ENCODE measurements at places on chromosomes 1 and 21.
A peak's percentile ranks its signal among the peaks of the same experiment; 100 is the strongest.

- DNase-seq = no peak
Measured at GRCh38 chr1:42328916-42329496, 6.0 kb downstream of the FOXJ3 start.

- DNase-seq = no peak
Measured at GRCh38 chr1:244614879-244615278, 38.0 kb upstream of the DESI2 start.

DNA sequence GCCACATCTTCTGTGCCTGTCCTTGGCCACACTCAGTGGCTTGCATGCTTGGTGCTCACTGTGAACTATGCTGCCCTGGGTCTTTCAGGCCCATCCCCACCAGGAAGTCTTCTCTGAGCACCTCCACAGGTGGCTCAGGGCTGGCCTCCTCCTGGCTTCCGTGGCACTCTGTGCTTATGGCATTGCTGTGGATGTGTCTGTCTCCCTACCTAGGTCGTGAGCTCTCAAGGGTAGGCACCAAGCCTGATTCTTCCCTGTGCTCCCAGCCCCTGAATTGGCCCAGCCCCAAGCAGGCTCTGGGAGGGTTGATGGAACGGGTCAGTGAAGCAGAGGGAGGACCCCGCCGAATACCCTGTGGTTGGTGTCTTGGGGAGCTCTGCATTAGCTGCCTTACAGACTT lies 197.7 kb upstream of the EDN2 start:
- no peak for DNase-seq

DNA sequence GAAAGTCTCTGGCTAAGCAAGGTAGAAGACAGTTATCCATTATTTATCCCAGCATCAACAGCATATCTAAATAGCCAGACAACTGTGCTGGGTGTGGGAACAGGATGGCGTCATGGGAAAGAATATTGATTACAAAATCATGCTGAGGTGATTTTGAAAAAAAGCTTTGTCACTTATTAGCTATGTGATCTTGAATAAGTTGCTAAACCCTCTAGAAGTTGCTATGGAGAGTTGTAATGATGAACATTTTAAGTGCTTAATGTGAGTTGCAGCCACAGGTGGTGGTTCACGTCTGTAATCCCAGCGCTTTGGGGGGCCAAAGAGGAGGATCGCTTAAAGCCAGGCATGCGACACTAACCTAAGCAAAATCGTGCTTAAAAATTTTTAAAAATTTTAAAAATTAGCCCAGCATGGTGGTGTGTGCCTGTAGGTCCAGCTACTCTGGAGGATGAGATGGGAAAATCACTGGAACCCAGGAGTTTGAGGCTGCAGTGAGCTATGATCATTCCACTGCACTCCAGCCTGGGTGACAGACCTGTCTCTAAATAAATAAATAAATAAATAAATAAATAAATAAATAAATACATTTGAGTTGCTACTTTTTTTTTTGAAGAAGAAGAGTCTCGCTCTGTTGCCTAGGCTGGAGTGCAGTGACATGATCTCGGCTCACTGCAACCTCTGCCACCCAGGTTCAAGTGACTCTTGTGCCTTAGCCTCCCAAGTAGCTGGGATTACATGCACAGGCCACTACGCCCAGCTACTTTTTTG lies 33.6 kb downstream of the WNT2B start:
- no peak for DNase-seq

GRCh38 chr1:247482747-247483146 lies 24.8 kb upstream of the OR2B11 start:
- DNase-seq = no peak

DNA sequence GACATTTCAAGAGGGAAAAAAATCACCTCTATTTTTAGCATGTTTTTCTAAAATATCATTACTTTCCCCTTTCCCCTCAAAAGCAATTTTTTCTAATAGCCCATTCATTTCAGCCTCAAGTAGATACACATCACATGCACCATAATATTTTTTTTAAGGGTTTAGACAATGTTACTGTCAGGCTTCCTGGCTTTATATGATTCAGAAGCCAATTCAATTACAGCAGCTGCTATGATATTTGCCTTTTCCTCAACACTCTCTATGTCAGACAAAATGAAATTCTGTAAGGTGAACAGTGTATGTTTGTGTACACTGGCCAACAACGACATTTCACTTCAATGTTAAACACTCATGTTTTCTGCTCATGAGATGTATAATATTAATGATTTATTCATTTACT lies 46.5 kb downstream of the OMA1 start:
- DNase-seq = no peak

- no peak for DNase-seq
Measured at GRCh38 chr1:215114154-215114933, 31.8 kb downstream of the KCNK2 start.

GRCh38 chr1:101438359-101438758 lies 201.5 kb downstream of the S1PR1 start:
- DNase-seq = no peak

GRCh38 chr1:167756730-167757405 lies 35.1 kb downstream of the MPZL1 start:
- DNase-seq = no peak

GRCh38 chr1:68969441-68969840 lies 472.6 kb upstream of the DEPDC1 start:
- no peak for DNase-seq

DNA sequence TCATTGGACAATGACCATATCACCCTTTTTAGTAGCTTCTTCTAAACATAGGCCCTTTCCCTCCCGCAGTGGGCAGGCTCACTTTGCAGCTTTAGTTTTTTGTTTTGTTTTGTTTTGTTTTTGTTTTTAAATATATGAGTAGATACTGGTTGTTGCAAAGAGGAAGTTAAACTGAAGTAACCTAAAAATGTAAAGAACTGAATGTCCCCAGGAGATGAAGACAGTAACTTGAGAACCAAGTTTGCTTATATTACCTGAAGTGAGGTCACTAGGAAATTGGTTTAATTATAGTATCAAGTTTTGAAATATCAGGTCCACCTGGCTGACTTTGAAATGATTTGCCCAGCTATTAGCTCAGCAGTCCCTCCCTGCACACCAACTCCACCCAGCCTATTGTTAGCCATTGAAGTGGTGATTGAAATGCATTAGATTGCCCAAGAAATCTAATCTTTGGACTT lies 18.2 kb downstream of the SMAP2 start:
- DNase-seq = no peak

- no peak for DNase-seq
Measured at GRCh38 chr1:194358208-194358581, 1171.8 kb upstream of the B3GALT2 start.

DNA sequence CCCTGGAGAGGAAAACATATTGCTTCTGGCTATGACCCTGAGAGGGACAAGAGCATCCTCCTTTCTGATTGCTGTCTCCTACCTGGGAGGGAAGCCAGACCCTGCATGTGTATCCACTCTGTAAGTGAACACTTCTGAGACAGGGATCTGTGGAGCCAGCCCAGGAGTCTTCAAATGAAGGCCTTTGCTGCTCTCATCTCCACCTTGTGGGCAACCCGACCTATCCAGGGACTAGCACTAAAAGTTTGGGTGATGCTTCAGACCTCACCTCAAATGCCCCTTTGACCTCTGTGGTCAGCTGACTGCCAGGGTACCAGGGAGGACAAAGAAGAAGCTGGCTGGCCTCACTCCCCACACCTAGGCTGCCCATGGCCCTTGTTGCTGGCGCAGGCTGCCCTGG lies 64.7 kb downstream of the KCND3 start:
- DNase-seq = no peak

DNA sequence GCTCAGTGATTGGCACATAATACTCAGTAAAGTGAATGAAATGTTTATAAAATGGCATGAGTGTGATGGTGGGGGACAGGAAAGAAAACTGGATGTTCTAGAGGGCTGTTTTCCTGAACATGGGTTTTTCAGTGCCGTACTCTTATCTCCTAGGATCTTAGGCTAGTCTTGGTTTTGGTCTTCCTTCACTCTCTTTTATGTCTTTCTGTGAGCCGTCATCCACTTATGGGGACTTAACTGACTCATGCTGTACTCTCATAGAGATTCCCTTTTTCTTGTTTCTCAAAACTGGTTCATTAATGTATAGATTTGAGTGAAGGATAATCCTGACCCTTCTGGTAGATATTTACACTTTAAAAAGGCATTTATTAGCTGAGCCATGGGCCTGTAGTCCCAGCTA lies 16.6 kb downstream of the AGO3 start:
- DNase-seq = no peak

- DNase-seq = no peak
Measured at GRCh38 chr1:68473060-68473459, 23.3 kb upstream of the RPE65 start.

DNA sequence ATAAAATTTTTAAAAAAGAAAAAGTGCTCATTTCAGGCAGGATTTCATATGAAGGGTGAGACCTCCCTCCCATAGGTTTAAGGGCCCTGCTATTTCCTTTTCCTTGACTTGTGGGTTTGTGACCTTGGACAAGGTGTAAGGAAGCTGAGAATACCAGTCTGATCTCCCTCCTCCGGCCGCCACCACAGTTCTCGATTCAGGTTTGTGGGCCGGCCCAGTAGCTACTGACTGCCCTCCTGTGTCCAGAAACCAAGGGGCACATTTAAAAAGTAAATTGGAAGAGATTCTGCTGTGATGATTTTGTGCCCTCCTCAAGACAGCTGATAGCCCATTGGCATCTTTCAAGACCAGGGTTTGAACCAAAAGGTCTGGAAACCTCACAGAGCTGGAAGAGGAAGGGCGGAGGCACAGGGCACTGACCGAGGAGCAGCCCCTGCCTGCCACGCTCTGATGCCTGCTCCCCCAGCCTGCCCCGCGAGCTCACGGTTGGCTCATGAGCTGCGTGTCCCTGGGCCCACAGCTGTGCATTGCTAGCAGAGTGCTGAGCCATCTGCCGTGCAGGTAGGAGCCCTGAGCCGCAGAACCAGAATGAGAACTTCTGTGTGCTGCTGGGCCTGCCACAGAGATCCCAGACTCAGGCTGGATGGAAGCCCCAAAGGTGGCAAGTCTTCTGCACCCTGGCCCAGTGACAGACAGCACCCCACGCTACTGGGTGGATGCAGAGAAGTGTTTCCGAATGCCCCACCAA lies 348.7 kb downstream of the NPHP4 start:
- no peak for DNase-seq

DNA sequence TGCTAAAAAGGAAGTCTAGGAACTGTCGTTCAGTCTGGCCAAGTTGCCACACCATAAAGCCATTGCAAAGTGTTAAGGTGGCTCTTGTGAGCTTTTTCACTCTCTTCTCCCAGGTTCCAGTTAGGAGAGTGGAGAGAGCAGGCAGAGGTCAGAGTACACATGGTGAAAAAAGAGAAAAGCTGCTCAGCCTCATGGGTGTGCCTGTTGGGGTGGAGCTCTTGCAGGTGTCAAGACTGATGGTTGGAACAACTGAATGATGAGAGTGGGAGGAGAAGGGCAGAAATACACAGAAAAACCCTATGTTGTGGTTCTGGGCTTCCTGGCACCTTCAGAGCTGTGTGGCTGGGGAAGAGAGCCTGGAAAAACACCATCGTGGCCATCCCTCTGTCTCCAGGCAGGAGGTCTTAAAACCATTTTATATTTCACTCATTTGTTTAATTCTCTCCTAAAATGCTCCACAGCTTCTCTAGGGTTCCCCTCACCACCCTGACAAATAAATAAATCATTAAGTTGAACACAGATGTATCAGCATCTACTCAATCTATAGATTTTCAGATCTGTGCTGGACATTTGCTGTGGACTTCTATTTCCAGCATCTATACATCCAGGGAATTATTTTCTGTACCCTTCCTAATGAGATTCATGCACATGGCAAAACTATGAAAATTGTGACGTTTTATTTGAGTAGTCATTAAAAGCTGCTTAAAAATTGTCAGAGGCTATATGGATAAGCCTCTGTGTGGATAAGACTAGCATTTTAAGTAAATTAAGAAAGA lies 17.5 kb downstream of the UBASH3A start:
- peak; percentile 56 for DNase-seq

DNA sequence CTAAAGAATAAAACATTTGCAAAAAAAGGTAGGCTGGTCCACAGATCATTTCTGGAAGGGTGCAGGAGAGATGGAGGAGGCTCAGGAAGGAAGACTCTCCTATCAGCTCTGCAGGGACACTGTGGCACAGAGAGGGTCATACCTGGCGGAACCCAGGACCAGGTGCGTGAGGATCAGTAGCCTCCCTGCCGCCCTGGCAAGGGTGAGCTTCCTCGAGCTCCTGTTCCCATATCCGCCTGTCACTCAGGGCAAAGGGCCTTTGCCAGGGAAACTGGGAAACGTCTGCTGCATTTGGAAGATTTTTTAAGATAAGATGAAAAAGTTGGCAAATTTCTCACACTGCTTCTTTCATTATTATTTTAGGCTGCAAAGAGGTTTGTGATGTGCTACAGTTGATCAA lies 112.1 kb upstream of the TIAM1 start:
- DNase-seq = no peak

GRCh38 chr1:223229756-223230155 lies 86.7 kb upstream of the TLR5 start:
- DNase-seq = no peak

DNA sequence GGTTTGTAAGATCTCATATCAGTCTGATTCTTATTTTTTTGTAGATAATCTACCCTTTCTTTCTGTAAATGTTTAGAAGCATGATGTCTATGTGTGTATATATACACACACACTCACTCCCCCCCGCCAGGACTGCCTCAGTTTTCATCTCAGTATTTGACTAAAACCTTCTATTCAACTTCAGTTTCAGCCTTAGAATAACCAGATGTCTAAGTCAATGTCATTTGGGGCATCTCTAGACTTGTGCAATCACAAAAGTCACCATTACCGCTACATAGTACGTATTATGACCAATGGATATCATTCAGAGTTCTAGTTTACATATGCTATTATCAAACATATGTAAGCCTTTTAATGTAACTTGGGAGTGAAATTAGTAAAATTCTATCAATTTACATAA lies 53.3 kb upstream of the BOLA1 start:
- no peak for DNase-seq

DNA sequence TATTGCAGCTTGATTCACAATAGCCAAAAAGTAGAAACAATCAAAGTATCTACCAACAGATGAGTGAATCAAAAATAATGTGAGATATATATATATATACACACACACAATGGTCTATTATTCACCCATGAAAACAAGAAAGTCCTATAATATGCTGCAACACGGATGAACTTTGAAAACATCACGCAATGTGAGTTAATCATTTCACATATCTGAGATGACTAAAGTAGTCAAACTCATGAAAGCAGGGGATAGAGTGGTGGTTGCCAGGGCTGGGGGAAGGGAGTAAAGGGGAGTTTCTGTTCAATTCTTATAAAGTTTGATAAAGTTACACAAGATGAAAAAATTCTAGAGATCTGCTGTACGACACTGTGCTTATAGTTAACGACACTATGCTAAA lies 1234.8 kb downstream of the MRPL39 start:
- no peak for DNase-seq

GRCh38 chr1:33381977-33382376 lies 48.9 kb downstream of the PHC2 start:
- DNase-seq = no peak

- no peak for DNase-seq
Measured at GRCh38 chr1:53678507-53678906, 60.5 kb downstream of the GLIS1 start.

- DNase-seq = no peak
Measured at GRCh38 chr1:31095298-31095981, 29.9 kb upstream of the PUM1 start.

Data from activated naive CD8-positive, alpha-beta T cell treated with anti-CD3 and anti-CD28 coated beads, Interleukin-2, amount 50 U/mL, for 24 hours (primary cell).